Breast epithelium (tissue), 4 donors: ENCODE measurements at places on chromosomes 1 and 21.

- no peak for DNase-seq
Measured at GRCh38 chr1:226310245-226310540, 1.2 kb upstream of the LIN9 start.

DNA sequence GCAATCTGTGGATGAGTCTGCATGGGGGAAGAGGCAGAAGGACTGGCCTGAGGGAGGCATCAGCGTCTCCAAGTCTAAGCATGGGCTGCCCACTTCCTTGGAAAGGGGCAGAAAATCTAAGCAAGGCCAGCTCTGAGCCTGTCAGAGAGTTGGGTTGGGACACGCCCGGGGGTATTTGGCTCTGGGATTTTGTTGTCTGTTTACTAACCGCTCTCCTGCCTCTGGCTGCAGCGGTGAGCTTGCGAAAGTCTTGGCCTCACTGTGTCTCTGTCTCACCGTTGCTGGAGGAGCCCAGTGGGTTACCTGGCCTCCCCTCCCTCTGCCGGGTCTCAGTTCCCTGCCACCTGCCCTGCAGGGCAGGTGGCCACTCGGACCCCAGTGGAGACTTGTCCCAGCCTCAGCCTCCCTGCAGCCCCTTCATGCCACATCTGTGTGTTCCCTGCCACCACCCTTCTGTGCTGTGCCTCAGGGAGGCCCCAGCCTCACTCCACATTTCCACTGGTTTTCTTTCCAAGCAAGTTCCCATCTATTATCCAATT lies 33.7 kb downstream of the EDN2 start:
- peak; percentile 82 for DNase-seq

GRCh38 chr1:61081686-61082310 lies 563 bp upstream of the NFIA start:
- DNase-seq: no peak

- no peak for DNase-seq
Measured at GRCh38 chr1:201251851-201252430, 31.4 kb upstream of the PKP1 start.

DNA sequence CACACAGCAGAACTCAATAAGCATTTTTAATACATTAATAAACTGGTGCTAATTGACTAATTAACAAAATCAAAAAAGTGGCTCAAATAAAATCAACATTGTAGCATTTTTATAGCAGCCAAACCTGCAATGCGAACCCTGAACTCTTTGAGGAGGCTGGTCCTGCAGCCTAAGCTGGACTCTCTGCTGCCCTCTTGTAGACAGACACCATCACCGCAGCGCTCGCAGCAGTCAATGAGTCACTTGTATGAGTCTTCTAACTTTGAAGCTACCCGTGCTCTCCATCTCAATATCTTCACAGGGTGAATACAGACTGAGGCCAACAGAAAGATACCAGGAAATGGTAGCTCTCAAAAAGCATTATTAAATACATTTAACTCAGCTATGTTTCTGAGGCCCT lies 9.7 kb upstream of the KRTAP7-1 start:
- DNase-seq: no peak

DNA sequence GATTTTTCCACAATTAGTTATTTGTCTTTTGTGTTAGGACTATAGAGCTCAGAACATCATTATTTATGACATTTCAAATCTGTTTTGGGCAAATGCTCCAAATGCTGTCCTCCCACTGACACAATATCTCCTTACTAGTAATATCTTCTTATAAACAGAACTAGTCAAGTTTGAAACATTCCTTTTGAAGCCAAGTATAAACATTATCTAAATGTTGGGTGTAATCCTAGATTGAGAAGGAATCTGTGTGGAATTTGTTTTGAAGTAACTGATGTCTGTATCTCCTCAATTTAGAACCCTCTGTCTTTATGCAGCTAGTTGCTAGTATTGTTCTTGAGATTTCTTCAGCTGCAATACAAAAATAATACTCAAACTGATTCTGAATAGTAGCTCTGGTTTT lies 28.5 kb upstream of the PAXBP1 start:
- DNase-seq: no peak

DNA sequence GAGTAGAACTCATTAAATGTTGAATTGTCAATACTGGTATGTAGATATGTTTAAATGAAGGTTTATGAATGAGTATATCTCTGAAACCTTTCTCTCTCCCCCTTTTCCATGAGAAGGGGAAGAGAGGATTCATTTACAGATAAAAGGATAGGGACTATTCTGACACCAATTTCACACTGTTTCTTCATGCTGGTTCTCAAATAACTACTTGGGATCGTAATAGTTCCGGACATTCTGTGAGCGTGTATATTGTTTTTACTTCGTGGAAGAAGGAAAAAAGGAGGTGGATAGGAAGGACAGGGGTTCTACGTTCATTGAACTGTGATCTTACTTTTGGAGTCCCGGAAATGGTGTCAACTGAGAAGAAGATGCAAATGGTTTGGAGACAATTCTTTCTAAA lies 284.2 kb downstream of the GRIK1 start:
- DNase-seq: no peak

- DNase-seq: no peak
Measured at GRCh38 chr1:118290571-118290970, 105.5 kb upstream of the SPAG17 start.

DNA sequence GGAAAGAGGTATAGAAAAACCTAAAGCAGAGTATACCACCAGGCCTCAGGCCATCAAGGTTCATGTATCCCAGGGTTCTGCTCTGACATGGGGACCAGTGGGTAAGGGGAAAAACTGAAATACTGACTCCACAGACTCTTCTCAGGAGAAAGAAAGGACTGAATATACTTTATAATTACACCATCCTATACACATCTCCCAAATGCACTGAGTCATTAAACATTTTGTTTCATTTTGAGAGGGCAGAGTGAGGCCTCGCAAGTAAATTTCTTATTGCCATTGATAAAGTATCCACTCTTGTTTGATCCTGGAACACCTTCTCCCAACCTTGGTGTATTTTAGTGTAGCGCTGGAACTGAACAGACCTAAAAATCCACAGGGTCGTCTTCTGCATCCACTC lies 247.9 kb downstream of the SLC45A1 start:
- DNase-seq: no peak

DNA sequence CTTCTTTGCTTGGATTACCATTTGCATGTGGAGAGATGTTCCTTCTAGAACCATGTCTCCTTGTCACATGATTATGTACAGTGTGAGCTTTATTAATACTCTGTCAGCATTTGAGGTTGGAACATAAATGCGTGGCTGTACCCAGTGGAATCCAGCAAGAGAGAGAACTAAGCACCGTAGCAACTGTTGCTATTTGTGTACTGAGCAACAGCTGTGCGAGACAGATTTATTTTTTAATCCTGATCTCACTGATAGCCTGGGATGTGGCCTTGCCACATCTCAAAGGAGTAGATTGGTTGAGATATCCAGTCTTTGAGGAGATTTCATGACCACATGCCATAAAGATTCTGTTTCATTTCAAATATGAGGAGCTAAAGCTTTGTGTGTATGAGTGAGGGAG lies 43.4 kb downstream of the KIF1B start:
- DNase-seq: no peak

DNA sequence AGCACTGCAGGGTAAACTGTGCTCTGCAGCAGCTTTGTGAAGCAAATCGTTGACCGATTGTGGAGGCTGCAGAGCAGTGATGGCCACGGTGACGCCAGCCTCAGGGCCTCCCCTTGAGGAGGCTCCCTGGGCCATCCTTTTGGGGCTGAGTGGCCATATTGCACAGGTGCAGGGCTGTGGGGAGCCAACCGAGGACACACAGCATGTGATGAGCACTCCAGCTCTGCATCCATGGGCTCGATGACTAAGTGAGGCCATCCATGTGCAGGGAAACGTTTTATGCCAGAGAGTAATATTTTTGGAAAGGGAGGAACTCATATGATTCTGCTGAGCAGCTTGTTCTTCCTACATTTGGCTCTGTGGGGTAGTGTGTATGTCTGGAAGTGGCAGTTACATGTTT lies 24.6 kb downstream of the KCNK1 start:
- DNase-seq: no peak

GRCh38 chr1:39305555-39305954 lies 101.1 kb downstream of the MACF1 start:
- DNase-seq: no peak

- no peak for DNase-seq
Measured at GRCh38 chr1:33763406-33763805, 100.5 kb upstream of the HMGB4 start.

DNA sequence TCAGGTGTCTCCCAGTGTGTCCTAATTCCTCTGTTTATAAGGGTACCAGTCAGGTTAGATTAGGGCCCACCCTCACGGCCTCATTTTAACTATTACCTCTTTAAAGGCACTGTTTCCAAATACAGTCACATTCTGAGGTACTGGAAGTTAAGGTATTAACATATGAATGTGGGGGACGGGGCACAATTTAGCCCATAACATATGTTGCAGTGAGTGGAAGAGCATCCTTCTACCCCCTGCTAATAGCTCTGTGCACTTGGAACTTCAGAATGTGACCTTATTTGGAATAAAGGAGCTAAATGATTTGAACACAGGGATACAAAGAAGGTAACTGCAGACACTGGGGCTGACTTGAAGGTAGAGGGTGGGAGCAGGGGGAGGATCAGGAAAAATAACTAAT lies 67.3 kb upstream of the ADGRL2 start:
- no peak for DNase-seq

GRCh38 chr1:160522622-160523345 lies at the start of gene SLAMF6:
Gene SLAMF6 (minus strand): TSS chr1:160523255. CDS start chr1:160523192, 63 bp downstream.
- DNase-seq: no peak

DNA sequence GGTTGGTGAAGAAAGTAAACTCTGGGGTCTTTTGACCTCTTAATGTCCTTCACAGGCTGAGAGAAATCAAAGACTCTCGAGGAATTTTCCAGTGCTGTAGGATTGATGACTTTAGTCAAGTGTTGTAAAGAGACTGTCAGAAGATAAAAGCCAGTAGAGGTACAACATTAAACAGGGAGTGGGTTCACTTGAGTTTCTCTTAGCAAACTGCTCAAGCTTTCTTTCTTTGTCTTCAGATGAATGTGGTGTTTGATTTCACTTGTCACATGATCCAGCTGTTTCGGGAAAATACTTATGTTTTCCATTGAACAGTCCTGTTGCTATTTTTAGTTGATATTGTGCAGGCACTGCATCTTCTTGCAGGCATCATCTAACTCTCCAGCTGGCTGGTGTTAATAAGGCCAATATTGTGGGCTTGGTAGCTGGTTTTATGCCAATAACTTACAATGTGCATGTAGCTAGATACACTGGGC lies 45.6 kb downstream of the XCL2 start:
- DNase-seq: no peak

- no peak for DNase-seq
Measured at GRCh38 chr1:57616921-57617320, 193.1 kb upstream of the DAB1 start.

DNA sequence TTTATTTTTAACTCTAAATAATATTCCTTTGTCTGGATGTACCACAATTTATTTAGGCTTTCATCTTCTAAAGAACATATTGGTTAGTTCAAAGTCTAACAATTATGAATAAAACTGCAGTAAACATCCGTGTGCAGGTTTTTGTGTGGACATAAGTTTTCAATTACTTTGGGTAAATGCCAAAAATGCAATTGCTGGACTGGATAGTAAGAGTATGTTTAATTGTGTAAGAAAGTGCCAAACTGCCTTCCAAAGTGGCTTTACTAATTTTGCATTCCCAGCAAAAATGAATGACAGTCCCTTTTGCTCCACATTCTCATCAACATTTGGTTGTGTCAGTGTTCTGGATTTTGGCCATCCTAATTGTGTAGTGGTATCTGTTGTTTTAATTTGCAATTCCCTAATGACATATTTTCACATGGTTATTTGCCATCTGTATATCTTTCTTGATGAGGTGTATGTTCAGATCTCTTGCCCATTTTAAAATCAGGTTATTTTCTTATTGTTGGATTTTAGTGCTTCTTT lies 113.8 kb downstream of the DPYD start:
- DNase-seq: no peak

GRCh38 chr1:230464671-230465070 lies 38.5 kb upstream of the PGBD5 start:
- no peak for DNase-seq

- no peak for DNase-seq
Measured at GRCh38 chr1:13687151-13687715, 12.8 kb upstream of the PRDM2 start.

- no peak for DNase-seq
Measured at GRCh38 chr1:88673446-88673845, 10.6 kb upstream of the PKN2 start.

GRCh38 chr1:212979340-212980122 lies 29.2 kb downstream of the VASH2 start:
- DNase-seq: no peak

DNA sequence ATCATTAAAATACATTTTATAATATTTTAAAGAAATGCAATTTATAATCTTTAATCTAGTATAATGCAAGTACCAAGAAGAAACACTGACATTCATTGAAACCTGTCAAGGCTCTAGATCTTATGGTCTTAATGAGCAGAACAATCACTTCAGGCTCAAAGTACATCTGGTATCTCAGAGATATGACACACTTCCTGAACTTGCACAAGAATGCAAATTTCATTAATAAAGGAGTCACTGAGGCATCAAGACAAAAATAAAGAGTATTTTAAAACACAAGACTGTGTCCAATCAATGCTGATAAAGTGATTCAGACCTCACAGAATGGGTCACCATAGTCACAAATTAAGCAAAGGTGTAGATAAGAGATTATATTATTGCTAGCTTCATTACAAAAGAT lies 178.1 kb downstream of the AK5 start:
- DNase-seq: no peak

DNA sequence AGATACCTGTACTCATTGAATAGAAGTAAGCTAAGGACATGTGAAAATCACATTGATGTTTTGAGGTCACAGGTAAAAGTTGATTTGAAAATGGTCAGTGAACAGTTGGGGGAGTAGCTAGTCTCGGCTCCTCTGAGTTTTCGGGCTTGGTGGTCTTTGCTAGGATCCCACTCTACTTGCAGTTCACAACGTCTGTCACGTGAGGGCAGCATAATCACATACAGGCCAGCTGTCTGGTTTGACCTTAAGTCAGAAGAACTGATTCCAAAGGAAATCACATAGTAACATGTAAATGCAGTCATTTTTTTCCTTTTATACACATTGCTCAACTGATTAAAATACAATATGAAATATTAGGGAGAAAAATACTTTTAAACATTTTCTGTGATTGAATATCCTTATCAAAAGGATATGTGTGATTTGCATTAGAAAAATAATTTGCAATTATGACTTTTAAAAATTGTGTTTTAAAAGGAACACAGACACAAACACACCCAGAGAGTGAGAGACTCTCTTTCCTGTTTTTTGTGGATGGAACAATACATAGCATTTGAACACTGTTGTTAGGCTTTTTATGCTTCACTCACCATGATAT lies 21.8 kb upstream of the PDC start:
- no peak for DNase-seq

DNA sequence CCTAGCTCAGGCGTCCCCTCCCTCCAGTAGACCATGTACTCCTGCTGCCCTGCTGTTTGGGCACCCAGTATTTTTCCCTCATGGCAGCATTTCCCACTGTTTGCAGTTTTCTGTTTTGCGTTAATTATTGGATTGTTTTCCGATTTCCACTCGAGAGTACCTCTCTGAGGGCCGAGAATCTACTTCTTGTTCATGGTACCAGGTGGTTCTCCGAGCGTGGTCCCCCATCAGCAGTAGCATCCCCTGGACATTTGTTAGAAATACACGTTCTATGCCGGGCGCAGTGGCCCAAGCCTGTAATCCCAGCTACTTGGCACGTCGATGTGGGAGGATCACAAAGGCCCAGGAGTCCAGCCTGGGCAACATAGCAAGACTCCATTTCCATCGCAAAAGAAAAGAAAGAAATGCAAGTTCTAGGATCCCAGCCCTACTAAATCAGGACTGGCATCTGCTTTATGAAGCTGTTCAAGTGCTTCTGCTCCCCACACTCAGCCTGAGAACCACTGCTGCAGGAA lies 690 bp downstream of the RRP1 start:
- no peak for DNase-seq

GRCh38 chr1:93874025-93874651 lies 4.9 kb downstream of the DNTTIP2 start:
- no peak for DNase-seq
